ENCODE measurements at places on chromosomes 4 and X.

- DNase-seq: no peak
Measured at GRCh38 chrX:114338870-114339269, 245.0 kb upstream of the HTR2C start.

GRCh38 chrX:821327-822107 lies 190.9 kb downstream of the SHOX start:
- DNase-seq: no peak

DNA sequence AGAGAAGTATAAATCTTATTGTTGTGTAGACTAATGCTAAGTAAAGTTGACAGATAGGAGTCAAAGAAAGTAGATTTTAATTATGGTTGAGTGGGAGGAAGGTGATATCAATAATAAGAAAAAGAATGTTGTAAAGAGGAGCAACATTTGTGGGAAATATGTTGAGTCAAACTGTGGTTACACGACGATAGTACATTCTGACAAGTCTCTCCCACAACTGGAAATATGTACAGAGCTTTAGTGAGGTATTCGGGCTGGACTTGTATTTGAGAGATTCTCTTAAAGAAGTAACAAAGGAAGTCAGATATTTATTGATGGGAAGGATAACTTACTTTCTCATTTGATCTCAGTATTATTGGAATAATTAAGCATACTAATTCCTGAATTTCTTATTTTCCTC lies 525.3 kb upstream of the MAGEB2 start:
- DNase-seq: no peak

DNA sequence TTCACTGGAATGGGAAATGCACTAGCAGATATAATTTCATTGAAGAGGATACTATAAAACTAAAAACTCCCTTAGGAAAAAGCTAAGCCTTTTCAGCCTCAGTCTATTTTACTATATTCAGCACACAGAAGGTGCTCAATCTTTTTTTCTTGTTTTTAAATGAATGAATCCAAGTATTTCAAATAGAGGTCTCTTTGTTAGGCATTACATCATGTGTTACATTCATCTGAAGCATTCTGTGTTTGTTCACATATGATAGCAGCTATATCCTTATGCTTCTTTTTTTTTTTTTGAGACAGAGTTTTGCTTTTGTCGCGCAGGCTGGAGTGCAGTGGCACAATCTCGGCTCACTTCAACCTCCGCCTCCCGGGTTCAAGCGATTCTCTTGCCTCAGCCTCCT lies 278.4 kb downstream of the CAMK2D start:
- no peak for DNase-seq

GRCh38 chrX:105706041-105706440 lies 116.3 kb upstream of the NRK start:
- DNase-seq: no peak

GRCh38 chr4:17704020-17704650 lies 77.3 kb downstream of the FAM184B start:
- DNase-seq: no peak

DNA sequence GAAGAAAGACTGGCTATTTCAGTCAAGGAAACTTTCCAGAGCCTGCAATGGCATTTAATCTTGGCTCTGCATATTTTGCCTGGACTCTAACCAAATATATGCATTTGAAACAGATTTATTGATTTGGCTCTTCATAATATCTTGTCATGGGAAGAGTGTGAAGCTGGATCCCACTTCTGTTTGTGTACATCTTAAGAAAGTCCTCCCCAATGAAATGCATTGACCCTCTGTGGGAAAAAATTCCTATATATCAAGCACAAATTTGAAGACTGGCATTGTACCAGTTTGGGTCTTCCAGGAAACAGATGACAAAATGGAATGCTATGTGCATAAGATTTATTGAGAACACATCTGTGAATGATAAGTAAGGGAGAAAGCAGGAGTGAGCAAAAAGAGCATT lies 897.3 kb upstream of the TENM3 start:
- DNase-seq: no peak

DNA sequence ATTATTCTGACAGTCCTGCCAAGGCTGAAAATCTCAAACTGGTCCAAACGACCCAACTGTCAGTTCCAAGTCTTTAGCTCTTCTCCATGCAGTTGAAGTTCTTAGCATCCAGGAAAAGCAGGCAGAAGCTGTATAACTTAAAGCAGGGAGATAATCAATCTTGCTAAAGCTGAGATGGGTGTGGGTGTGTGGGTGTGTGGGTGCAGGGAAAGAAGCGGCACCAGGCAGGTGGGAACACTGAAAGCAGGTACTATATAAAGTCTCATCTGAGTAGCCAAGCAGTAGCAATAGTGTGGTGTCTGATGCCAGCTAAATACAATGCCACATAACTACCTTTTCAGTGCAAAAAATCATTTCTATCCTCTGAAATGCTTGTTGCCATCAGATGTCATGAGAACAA lies 69.7 kb upstream of the EGFL6 start:
- no peak for DNase-seq

- no peak for DNase-seq
Measured at GRCh38 chrX:133474574-133474973, 59.3 kb upstream of the GPC4 start.

DNA sequence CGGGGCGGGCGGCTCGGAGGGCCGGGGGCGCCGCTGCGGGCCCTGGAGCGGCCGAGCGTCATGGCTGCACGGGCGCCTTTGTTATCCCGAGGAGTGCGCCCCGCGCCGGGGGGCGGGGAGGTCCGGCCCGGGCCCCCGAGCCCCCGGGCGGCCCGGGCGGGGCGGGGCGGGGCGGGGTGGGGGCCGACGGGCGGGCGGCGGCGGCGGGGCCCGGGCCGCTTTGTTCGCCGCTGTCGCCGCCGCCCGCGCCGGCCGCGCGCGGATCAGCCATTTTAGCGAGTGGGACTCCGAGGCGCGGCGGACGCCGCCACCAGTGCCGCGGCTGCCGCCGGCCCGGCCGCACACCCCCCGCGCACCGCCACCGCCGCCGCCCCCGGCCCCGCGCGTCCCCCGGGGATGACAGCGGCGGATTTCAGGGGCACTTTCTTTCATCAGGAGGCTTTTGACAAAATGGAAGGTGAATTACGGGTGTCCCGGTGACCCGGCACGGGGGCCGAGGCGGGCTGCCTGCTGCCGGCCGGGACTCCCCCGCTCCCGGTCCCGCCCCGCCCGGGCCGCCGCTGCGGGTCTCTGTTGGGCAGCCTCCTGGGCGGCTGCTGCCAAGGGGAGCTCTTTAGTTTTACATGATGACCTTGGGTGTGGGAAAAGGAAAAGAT lies 1.2 kb downstream of the HMGB3 start:
- DNase-seq: no peak

- DNase-seq: no peak
Measured at GRCh38 chrX:7972586-7972985, 45.4 kb upstream of the PNPLA4 start.

DNA sequence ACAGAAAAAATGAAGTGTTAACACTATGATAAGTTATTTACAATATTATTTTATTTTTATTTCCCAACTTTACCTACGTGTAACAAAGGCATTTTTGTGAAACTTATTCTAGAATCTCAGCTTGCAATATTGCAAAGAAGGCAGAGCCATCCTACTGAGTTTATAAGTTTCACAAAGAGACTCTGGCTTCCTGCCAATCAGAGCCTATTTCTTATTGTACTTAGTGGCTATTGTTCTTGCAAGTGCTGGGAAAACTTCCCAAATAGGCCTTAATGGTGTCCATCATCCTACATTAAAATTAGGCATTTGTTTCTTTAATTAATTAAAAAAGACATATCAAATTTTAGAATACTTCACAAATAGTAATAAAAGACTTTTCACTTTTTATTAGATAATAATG lies 233.2 kb downstream of the EPHA5 start:
- no peak for DNase-seq

- DNase-seq: no peak
Measured at GRCh38 chr4:25937801-25938200, 23.8 kb downstream of the SMIM20 start.

DNA sequence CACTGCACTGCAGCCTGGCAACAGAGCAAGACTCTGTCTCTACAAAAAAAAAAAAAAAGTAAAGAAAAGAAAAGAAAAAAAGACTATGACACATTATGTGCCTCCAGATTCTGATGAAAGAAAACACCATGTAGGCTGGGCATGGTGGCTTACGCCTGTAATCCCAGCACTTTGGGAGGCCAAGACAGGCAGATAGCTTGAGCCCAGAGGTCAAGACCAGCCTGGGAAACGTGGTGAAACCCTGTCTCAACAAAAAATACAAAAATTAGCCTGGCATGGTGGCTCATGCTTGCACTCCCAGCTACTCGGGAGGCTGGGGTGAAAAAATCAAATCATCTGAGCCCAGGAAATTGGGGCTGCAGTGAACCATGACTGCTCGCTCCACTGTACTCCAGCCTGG lies 19.4 kb downstream of the THOC2 start:
- DNase-seq: no peak

DNA sequence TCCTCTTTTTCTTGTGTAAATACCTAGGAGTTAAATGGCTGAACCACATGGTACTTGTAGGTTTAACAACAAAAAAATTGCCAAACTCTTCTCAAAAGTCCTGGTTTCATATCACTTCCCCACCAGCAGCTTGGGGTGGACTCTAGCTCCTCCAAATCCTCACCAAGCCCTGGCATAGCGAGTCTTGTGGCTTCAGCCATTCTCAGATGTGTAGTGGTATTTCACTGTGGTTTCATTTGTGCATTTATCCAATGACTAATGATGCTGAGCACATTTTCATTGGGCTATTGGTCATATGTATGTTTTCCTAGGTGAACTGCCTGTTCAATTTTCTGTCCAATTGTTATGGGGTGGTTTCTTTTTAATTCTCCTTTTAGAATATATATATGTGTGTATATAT lies 249.3 kb downstream of the NLGN4X start:
- DNase-seq: no peak

- no peak for DNase-seq
Measured at GRCh38 chrX:72460715-72461114, 111.9 kb downstream of the HDAC8 start.

- no peak for DNase-seq
Measured at GRCh38 chr4:8533274-8533865, 46.8 kb upstream of the GPR78 start.

GRCh38 chr4:145840162-145840768 lies 98.4 kb downstream of the ZNF827 start:
- peak; percentile 3 for DNase-seq

DNA sequence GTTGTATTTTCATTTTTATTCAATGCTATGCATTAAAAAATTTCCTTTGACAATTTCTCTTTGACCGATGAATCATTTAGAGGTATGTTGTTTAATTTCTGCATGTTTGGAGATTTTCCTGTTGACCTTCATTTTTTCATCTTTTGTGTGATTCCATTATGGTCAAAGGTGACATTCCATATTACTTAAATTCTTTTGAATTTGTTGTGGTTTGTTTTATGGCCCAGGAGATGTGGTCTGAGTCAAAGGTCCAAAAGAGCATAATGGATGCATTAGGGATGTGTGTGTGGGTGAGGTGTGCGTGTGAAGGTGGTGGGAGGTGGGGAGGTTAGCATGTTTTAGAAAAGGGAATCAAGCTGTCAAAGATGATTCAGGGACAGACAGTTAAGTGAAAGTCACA lies 76.0 kb upstream of the GIMD1 start:
- no peak for DNase-seq

DNA sequence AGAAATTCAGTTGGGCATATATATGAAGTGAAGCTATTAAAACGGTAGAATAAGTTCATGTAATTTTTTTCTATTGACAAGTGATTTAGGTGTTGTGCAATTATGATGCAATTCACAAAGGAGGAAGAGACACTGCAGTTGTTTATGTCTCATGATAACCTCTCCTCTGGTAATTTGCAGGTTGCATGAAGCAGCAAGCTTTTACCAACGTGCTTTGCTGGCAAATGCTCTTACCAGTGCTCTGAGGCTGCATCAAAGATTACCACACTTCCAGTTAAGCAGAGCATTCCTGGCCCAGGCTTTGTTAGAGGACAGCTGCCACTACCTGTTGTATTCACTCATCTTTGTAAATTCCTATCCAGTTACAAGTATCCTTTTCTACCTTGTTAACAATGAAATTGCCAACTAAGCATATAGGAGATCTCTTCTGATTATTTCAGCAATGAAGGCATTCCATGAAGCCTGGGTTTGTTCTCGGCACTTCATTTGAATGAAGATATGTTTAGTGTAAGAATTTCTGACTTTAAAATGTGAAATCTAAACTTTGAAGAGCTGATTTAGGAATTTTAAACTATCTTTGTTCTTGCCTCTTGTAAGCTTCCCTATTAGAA lies 3.9 kb downstream of the TMEM33 start:
- DNase-seq: no peak

DNA sequence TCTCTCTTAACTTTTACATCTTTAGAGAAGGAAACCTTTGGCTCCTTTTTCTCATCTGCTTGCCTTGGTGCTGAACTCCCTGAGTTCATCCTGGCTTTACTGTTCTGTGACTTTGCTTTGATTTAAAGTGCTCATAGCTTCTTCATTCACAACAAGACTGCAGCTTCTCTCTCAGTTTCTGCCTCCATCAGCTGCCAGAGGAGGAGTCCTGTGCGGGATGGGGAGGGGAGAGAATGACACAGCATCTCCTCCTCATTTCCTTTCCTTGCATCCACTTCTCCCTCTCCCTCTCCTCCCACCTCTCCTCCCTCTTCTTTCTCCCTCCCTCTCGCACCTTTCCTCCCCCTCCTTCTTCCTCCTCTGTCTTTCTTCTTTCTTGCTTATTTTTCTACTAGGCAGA lies 42.0 kb downstream of the CBLL2 start:
- DNase-seq: no peak

GRCh38 chr4:20544645-20545044 lies 155.6 kb upstream of the PACRGL start:
- no peak for DNase-seq

DNA sequence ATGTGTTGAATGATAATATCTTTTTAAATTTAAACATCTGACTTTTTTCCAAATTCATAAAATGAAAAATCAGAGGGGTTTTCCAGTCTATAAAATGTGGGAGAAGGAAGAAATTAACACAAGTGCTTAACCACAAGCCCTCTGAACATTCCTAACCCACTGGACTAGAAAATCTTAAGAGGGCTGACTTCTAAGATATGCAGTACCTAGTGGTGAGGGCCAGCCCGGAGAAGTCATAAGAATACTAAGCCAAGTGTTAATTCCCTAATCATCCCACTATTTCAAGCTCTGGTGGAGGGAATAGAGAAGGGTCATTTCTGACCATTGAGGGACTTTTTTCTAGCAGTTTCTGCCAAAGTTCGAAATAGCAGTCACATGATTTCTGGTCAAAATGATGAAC lies 86.9 kb upstream of the NEIL3 start:
- no peak for DNase-seq

GRCh38 chrX:126065901-126066660 lies 100.0 kb downstream of the DCAF12L2 start:
- DNase-seq: no peak

DNA sequence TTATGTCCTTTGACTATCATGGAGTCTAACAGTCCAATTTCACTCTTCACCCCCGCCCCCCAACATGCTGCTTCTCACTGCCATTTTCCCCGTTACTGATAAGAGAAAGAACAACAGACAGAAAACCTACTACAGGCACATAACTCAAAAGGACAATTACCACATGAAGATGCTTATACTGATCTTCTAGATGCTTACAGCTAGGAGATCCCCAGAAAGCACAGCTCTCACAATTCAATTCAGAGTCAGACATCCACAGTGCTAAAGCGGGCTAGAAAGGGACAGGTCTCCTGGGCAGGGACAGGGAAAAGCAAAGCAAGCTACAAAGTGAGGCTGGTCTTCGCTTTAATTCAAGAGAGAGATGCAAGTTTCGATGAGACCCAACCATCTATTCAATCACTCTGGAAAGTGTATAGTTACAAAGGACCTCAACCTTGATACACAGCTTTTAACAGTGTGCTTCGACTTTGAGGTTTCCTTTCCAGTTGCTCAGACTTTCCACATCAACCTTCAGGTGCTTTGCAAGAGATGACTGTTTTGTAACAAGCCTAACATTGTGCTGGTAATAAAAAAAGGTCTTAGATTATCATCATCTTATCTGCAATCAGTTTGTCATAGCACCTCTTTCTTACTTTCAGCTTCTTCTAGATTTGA lies 60.9 kb downstream of the LEF1 start:
- no peak for DNase-seq

All from hippocampal formation (tissue), 2 donors.